Suppressor macrophage treated with lipopolysaccharide for 1 hour (primary cell): ENCODE measurements at places on chromosomes 2 and 18.

GRCh38 chr18:62878305-62878704 lies 163.0 kb downstream of the PHLPP1 start:
- no peak for DNase-seq

DNA sequence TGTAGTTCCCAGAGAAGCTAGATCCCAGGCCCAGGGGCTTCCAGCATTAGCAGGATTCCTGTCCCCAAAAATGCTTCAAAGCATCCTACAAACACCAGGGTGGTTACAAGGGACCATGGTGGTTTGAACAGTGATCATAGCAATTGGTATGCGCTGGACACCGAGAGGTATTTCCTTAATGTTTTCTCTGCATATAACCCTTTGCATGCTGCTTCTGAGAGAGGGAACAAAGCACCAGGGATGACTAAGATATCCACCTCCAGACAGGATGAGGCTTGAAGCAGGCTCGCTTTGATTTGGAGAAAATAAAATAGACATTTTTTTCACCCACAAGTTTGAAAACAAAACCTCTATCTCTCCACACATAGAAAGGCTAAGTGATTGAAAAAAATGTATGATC lies 50.5 kb upstream of the TSPYL6 start:
- DNase-seq, result no peak

GRCh38 chr2:173493874-173494273 lies 139.2 kb downstream of the CDCA7 start:
- DNase-seq, result no peak

- no peak for DNase-seq
Measured at GRCh38 chr2:233048569-233049193, 11.5 kb upstream of the INPP5D start.

DNA sequence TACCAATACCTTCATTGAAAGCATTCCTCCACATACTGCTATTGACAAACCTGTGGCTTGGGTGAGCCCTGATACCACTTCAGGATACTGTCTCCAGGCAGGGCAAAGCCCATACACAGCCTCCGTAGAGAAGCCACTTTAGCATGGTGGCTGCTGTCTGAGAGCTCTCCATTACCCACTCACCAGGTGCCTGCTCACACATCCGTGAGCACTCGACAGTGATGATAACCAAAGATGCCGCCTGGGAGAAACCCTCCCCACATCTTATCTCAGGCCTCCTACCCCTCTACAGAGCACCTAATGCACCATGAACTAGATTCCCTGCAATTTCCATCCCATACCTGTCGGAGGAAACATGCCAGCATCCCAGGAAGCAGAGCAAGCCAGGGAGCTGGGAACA lies 57.6 kb upstream of the KLHL29 start:
- DNase-seq, result no peak

- DNase-seq, result no peak
Measured at GRCh38 chr2:241065355-241065803, 36.7 kb downstream of the MTERF4 start.

DNA sequence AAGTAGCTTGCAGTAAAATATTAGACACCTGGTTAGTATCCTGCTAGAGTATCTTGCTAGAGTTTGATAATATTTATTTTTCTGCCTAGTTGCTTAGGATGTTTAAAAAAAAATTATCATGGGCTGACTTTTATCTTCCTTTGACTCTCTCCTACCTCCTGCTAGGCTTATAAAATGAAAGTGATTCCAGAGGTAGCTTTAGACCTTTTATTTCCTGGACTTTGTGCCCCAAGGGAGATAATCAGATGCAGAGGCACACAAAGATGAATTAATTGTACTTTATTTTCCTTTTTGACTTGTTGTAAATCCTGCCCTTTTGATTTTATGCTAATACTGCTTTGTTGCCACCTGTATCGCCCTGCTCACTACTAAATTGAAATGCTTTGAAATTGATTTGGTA lies 130.7 kb downstream of the WDSUB1 start:
- no peak for DNase-seq

DNA sequence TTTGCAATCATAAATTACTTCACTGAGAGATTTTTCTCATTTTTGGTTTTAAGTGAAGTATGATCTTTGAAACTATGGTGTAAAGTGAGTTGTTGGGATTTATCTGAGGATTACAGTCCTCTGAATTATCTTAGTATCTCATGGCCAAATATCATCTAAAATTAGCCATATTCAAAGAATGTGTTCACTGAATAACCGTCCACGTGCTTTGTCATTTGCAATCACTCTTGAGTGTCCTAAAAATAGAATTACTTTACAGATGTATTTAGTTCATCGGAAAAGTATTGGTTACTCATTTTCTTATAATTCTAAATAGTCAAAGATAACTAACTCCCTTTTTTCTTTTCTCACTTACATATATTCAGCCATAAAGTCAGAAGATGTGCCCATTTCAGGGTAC lies 141.2 kb downstream of the RTN4 start:
- no peak for DNase-seq

DNA sequence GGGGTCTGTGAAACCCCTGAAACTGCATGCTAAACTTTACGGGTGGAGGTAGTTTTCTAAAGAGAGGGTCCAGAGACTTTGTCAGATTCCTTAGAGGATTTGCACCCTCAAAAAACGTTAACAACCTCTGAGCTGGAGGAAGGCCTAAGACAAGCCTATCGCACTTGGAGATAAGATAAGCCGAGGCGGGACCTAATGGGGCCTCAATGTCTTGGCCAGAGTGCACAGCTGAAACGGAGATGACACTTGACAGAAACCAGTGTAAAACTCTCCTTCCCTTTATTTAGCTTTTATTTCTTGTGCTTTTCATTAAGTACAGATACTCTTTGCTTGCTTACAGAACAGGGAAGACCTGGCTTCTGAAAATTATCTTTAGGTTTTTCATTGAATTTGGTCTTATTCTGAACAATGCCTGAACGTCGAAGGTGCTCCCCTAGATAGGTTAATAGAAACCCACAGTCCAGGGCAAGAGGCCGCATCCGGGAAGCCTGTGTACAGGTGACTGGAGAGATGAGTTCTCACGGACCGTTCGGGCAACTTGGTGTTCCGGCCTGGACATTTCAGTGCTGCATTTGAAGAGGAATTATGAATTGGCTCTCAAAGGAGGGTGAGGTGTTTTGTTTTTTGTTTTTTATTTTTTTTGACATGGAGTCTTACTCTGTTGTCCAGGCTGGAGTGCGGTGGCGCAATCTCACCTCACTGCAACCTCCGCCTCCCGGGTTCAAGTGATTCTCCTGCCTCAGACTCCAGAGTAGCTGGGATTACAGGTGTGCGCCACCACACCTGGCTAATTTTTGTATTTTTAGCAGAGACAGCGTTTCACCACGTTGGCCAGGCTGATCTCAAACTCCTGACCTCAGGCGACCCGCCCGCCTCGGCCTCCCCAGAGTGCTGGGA lies 49.7 kb downstream of the SH3BP4 start:
- no peak for DNase-seq

GRCh38 chr18:77006305-77007175 lies 126.0 kb downstream of the MBP start:
- DNase-seq, result peak; percentile 46

- DNase-seq, result peak; percentile 4
Measured at GRCh38 chr2:5691985-5692529, at the start of gene SOX11. TSS of gene SOX11 (plus strand) at chr2:5692384. CDS start at chr2:5692722, 338 bp downstream.

GRCh38 chr2:202049840-202050239 lies 16.2 kb downstream of the FZD7 start:
- no peak for DNase-seq

DNA sequence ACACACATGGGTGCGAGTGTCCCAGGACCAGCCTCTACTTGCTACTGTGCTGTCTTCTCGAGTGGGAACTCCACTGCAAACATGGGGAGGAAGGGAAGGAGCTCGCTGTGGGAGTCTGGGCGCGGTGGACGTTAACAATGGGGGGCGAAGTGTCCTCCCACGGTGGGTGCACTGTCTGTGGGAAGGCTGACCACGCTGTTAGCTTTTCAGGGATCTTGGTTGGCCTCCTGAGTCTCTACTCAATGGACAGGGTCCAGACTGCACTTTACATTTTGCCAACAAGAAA lies 146.7 kb downstream of the MBP start:
- no peak for DNase-seq

DNA sequence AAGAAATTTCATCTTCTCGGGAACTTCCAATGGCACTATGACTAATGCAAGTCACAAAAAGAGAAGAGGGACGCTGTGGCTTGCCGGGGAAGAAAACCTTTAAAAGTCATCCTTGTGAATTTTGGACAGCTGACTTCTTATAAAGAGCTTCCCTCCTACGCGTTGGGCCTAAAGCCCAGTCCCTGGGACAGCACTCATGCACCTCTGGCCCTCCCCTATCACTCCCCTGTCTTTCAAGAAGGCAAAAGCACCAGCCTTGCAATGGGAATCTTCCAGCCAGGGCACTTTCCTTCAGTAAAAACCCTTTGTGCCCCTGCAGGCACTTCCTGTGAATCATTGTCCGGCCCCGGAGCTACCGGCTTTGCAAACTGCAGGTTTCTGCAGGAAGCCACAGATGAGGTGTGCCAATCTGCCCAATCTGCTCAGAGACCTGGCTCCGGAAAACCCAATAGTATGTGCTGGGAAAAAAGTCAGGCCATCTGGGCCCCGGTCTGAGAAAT lies 7.1 kb downstream of the MREG start:
- DNase-seq, result peak; percentile 100

- no peak for DNase-seq
Measured at GRCh38 chr2:138359532-138359931, 142.0 kb upstream of the SPOPL start.

- no peak for DNase-seq
Measured at GRCh38 chr2:233165543-233165894, 86.0 kb upstream of the ATG16L1 start.

DNA sequence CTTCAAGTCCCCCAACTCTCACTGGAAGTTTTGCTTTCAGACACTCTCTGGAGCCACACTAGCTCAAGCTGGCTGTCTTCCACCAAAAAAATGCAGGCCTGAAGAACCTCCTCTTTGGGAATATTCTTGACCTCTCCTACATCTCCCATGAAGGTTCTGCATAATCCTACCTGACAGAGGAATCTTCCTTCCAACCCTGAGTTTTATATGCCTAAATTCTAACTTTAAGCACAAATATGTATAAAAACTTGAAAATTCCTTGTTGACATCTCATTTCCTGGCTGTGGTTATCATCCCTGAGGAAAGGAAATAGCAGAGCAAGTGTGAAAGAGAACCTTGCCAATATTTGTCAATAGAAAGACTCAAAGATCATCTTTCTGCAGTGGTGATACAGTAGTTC lies 249.0 kb downstream of the LPIN1 start:
- DNase-seq, result no peak

GRCh38 chr2:66264354-66264753 lies 170.6 kb upstream of the MEIS1 start:
- no peak for DNase-seq

DNA sequence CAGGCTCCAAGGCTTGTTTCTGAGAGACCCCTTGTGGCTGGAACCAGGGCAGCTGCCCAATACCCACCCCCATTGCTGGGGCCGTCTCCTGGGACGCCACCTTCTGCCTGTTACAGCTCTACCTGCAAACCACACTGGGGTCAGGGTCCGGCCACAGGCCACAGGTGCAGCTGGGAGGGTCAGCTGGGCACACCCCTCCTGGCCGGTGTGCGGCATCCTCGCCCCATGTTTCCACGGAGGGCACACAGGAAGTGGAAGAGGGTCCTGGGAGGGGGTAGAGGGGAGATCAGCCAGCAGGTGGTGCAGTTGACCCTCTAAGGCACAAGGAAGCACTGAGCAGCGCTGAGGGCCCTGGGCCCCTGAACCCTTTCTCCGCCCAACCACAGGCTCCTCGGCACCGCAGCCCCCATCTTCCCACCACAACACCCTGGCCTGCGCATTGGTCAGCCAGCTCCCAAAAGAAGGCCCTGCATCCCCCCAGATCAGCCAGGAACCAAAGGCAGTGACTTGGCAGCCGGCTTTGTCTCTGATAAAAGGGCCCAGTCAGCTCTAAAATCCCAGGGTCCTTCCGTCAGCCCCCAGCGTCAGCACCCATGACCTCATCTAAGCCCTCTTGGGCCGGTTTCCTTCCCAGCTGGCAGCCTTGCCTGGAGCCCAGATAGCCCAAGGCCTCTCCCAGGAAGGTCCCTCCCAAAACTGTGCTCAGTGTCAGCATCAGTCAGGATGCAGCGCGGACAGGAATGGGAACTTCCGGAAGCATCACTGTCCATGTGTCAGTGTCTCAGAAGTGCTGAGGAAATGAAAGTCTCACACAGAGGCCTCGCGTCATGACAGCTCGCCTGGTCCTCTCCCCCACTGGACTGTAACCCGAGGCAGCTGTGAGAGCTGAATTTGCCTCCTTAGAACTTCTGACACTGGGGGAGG lies 1.7 kb downstream of the ERFE start:
- peak; percentile 79 for DNase-seq

DNA sequence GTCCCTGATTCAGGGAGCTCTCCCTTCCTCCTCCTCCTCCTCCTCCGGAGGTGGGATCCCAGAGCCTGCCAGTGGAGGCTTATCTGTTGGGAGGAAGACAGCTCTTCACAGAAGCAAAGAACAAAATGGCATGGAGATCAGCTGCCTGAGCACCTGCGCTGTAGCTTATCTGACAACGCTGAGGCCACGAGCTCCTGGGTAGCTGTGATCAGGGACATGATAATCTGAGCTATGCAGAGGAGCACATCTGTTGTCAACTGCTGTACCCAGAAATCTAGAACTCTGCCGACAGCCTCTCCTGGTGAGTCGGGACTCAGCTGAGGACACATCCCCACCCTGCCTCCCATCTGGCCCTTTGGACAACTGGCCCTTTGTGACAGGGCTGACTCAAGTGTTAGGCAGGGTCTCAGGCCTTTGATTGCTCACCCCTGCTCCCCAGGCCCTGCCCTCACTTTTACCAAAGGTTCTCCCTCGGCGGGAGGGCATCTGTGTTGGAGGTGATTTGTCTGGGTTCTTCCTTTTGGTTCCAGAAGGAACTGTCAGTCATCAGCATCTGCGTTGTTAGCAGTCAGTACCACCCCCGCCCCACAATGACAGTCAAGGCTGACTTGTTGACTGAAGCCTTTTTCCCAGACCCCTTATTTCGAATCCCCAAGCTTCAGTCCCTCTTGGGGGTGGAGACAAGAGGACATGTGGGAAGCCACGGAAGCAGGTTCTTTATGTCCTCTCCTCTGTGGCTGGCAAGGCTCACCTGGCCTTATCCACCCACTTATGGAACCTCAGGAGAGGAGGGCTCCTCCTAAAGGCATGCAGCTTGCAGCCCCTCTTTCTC lies 5.9 kb upstream of the CNNM3 start:
- DNase-seq, result no peak

- DNase-seq, result no peak
Measured at GRCh38 chr18:63683890-63684289, 18.9 kb upstream of the SERPINB11 start.
